ENCODE measurements at places on chromosomes 2 and 18. TPM values are rescaled to one million over a fixed set of nuclear protein-coding genes. Genes with fewer than 3 reads are reported as not detected.

CLK1 gene
- 58.1 TPM for total RNA-seq

ASB18 gene
- total RNA-seq = not detected

CD207 gene
- not detected for total RNA-seq

EN1 gene
- under 0.01 TPM for total RNA-seq

HOXD9 gene
- total RNA-seq = 0.75 TPM

SIX3 gene
- under 0.01 TPM for total RNA-seq

MPPE1 gene
- total RNA-seq = 27.1 TPM

CD8A gene
- total RNA-seq = not detected

ANKRD62 gene
- total RNA-seq = not detected

IL1RN gene
- total RNA-seq = not detected

GPR17 gene
- total RNA-seq = not detected

PARD3B gene
- 13.7 TPM for total RNA-seq

C2orf78 gene
- not detected for total RNA-seq

SLC4A5 gene
- 0.44 TPM for total RNA-seq

XDH gene
- total RNA-seq = under 0.01 TPM

CAPN14 gene
- total RNA-seq = 0.12 TPM

ZSWIM2 gene
- 0.62 TPM for total RNA-seq

HOXD12 gene
- total RNA-seq = 0.33 TPM

SCN1A gene
- 0.11 TPM for total RNA-seq

GALNT3 gene
- 0.87 TPM for total RNA-seq

CFAP65 gene
- total RNA-seq = not detected

COL3A1 gene
- total RNA-seq = 1,747 TPM

SOS1 gene
- total RNA-seq = 13.6 TPM

FECH gene
- total RNA-seq = 35.6 TPM

LIMS3 gene
- 14.7 TPM for total RNA-seq

IL18RAP gene
- total RNA-seq = not detected

ADD2 gene
- 0.37 TPM for total RNA-seq

KCNIP3 gene
- total RNA-seq = 4.9 TPM
